Stimulated activated CD4-positive, alpha-beta T cell treated with anti-CD3 and anti-CD28 coated beads, TNF-alpha, amount 100 ng/mL, for 48 hours (primary cell): ENCODE measurements at places on chromosomes 6 and 20.

DNA sequence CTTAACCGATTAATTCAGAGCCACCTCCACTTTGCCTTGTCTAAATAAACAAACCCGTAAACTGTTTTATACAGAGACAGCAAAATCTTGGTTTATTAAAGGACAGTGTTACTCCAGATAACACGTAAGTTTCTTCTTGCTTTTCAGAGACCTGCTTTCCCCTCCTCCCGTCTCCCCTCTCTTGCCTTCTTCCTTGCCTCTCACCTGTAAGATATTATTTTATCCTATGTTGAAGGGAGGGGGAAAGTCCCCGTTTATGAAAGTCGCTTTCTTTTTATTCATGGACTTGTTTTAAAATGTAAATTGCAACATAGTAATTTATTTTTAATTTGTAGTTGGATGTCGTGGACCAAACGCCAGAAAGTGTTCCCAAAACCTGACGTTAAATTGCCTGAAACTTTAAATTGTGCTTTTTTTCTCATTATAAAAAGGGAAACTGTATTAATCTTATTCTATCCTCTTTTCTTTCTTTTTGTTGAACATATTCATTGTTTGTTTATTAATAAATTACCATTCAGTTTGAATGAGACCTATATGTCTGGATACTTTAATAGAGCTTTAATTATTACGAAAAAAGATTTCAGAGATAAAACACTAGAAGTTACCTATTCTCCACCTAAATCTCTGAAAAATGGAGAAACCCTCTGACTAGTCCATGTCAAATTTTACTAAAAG is 2.7 kb downstream of the FOXC1 start:
- no peak for DNase-seq

- no peak for DNase-seq
These were observed 5.9 kb upstream of the NUP153 start for GRCh38 chr6:17712576-17712975.

DNA sequence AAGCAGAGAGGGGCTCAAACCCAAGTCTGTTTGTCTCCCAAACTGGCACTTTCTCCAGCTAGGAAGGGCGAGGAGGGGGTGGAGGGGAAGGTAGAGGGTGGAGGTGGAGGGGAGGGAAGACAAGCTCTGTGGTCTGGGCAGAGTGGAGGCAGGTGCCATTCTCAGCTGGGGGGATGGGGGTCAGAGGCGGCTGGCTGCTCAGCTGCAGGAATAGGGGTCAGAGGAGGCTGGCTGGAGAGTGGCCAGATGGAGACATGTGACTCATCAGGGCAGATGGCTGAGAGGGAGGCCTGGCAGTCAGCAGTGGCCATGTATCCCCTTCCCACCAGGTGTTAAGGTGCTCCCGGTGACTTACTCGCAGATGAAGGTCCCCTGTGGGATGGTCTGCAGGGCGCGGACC is 3.5 kb upstream of the SLC44A4 start:
- no peak for DNase-seq

- DNase-seq = no peak
These were observed 5.5 kb downstream of the OGFRL1 start for GRCh38 chr6:71294121-71294523.

DNA sequence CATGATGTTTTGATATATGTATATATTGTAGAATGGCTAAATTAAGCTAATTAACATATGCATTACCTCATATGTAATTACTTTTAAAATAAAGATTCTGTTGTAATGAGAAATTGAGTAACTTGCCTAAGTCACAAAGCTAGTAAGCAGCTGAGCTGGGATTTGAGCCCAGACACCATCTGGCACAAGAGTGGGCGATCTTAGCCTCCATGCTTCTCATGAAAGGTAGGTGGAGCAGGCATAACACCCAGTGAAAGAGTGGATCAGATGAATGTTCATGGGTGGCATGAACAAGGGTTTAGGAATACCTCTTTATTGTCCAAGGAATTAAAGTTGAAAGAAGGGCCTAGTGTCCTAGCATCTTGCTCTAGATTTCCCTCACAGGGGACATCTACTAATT is 365.4 kb downstream of the TFAP2B start:
- DNase-seq = no peak

- no peak for DNase-seq
These were observed 433.3 kb downstream of the UTRN start for GRCh38 chr6:144718431-144718830.

GRCh38 chr6:57163956-57164355 is 8.2 kb upstream of the BAG2 start:
- DNase-seq = no peak

DNA sequence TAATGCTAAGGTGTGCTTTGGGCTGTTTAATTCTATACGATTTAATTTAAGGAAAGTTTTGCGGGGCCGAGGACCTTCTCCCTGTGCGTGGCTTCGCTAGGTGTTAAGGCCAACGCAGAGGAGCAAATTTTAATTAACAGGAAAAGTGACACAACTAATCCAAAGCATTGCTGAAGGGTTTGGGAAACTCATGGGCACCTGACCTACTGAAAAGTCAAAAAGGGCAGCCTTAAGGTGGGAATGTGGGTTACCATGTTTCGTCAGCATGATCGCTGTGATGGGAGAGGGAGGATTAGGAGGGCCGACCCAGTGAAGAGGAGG is 415 bp upstream of the CUL9 start:
- no peak for DNase-seq

- peak; percentile 8 for DNase-seq
These were observed 630 bp downstream of the PPP2R5D start for GRCh38 chr6:42984924-42985475.

DNA sequence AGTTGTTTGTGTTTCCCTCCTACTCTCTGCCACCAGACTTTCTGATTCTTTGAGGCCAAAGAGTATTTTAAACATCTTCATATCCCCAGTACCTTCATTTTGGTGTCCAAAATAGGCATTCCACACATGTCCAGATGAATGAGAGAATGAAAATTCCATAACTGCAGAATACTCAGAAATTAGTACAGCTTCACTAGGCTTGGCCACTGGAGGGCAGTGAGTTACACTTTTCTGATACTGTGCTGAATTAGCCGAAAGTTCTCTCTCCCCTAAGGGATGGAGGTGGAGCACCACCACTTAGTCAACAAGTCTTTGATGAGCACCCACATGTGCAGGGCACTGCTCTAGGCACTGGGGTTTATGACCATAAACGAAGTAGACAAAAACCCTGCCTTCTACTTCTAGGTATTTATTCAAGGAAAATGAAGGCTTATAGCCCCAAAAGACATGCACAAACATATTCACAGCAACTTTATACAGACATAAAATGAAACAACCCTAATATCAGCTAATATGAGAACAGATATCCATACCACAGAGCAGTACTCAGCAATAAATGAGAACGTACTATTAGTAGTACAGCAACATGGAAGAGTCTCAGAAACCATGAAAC is 46.1 kb upstream of the TMEM217 start:
- no peak for DNase-seq

- DNase-seq = no peak
These were observed 174.0 kb downstream of the THBS2 start for GRCh38 chr6:169079650-169080049.

- DNase-seq = peak; percentile 77
These were observed 108.7 kb downstream of the NCOA3 start for GRCh38 chr20:47610247-47610944.
